Large intestine (tissue), 12 donors: ENCODE measurements at places on chromosomes 5 and 9. TPM values are rescaled to one million over a fixed set of nuclear protein-coding genes. Genes with fewer than 3 reads are reported as not detected.

Gene TMEM203
- polyA plus RNA-seq: 33.1 TPM

Gene PCDHA9
- polyA plus RNA-seq: 0.24 TPM

Gene ZDHHC11B
- 16.1 TPM for polyA plus RNA-seq

Gene LCN6
- polyA plus RNA-seq: 2.8 TPM

Gene CATSPER3
- polyA plus RNA-seq: 1.4 TPM

Gene TOR2A
- 16.5 TPM for polyA plus RNA-seq

Gene NEURL1B
- 13.5 TPM for polyA plus RNA-seq

Gene CCL21
- polyA plus RNA-seq: 60.4 TPM

Gene SLC36A2
- polyA plus RNA-seq: not detected

Gene ENTPD2
- polyA plus RNA-seq: 9.9 TPM

Gene MATR3
- polyA plus RNA-seq: 320 TPM

Gene SCAI
- polyA plus RNA-seq: 6.9 TPM

Gene TAF1L
- 0.03 TPM for polyA plus RNA-seq

Gene BAAT
- 0.60 TPM for polyA plus RNA-seq

Gene RANBP3L
- 0.60 TPM for polyA plus RNA-seq

Gene MRPS27
- polyA plus RNA-seq: 52.7 TPM

Gene GPX3
- 34.3 TPM for polyA plus RNA-seq

Gene RICTOR
- 20.2 TPM for polyA plus RNA-seq
